ENCODE measurements at places on chromosomes 4 and X.

DNA sequence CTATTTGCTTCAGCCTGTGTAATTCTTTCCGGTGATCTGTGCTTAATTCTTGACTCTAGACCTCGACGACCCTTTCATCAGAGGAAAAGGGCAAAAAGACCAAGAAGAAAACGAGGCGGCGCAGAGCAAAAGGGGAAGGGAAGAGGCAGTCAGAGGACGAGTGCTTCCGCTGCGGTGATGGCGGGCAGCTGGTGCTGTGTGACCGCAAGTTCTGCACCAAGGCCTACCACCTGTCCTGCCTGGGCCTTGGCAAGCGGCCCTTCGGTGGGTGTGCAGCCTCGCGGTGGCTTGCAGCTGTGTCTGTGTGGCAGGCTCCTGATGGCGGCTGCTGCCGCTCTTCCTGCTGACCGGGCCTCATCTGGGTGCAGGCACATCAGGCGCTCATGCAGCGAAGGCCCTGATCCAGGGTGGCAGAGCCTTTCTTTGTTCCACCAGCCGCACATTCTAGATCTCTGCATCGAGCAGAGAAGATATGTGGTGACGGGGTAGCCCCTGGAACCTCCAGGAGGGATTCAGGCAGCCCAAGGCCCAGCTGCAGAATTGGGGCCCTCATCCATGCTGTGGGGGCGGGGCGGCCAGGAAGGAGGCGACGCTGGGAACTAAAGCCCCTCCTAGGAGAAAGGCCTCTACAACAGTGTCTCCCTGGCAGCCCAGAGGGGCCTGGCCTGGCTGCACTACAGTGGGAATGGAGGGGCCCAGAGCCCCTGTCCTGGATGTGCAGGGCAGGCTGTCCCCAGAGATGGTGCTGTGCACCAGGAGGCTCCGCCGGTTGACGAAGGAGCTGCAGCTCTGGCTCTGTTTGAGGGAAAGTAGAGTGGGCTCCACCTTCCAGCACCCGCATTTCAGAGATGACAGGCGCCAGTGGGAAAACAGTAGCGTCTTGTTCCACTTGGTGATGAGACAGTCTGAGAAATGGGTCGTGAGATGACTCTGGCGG is 32.1 kb downstream of the NELFA start:
- DNase-seq: no peak

GRCh38 chrX:116975517-116975916 is 512.7 kb upstream of the CT83 start:
- DNase-seq: peak; percentile 1

GRCh38 chr4:26490111-26490959 is at the start of gene CCKAR:
CCKAR (minus strand) TSS chr4:26490484; CDS start chr4:26490267, 217 bp downstream.
- DNase-seq: no peak

- DNase-seq: no peak
Observed at GRCh38 chr4:184479516-184479950, 5.2 kb upstream of the IRF2 start.

DNA sequence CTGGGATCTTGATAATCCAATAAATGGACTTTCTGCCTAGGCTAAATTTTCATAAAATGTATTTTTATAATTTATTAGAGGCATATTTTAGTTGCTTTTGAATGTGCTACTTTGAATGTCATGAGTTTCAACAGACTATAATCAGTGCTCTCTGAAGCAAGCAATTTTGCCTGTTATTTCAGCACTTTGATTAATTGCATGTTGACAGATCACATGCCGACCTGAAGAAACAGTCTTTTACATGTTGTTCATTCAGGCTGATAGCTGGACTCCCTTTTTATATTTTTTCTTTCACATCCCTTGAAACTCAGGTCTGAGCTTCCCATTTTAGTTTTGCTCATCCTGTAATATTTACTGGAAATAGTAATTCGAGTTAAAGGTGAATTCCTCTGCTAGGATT is 341.0 kb downstream of the NAP1L3 start:
- no peak for DNase-seq
